ENCODE measurements at places on chromosomes 5 and 9. TPM values are rescaled to one million over a fixed set of nuclear protein-coding genes. Genes with fewer than 3 reads are reported as not detected.

SPINK6 gene
- total RNA-seq, result not detected

PRPF4 gene
- 51.5 TPM for total RNA-seq

SPAAR gene
- not detected for total RNA-seq

ATP10B gene
- total RNA-seq, result not detected

PDZD2 gene
- total RNA-seq, result 0.04 TPM

RNF180 gene
- total RNA-seq, result not detected

FBP2 gene
- not detected for total RNA-seq

ZNF483 gene
- total RNA-seq, result 2.5 TPM

MCCC2 gene
- 52.2 TPM for total RNA-seq

SHISAL2B gene
- not detected for total RNA-seq

BTNL3 gene
- total RNA-seq, result not detected

PAM gene
- 54.0 TPM for total RNA-seq

SPAG8 gene
- total RNA-seq, result 1.7 TPM

- H3K36me3 ChIP-seq, result peaks cover 7% of the 10 kb centered on the region
- H3K4me3 ChIP-seq, result no peak overlapping the region
- no peak overlapping the region for H3K27ac ChIP-seq
- H3K4me1 ChIP-seq, result no peaks in the 10 kb centered on the region
Measured at GRCh38 chr5:10214041-10214440, 35.6 kb downstream of the ATPSCKMT start.

DNA sequence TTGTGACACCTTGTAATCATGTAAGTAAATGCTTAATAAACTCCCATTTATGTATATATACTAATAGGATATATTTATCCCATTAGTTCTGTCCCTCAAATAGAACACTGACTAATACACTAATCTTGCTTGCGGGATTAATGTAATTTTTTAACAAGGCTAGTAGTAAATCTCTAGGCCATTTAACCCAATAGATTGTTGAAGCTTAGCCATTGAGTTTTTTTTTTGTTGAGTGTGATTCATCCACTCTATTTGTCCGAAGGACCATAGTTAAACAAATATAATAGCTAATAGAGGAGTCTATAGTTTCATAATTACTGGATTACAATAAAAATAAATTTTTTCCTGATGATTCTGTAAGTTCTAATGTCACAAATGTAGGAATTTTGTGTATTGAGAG lies 474.4 kb downstream of the CDH9 start:
- DNase-seq, result no peak

- H3K36me3 ChIP-seq, result no peaks in the 10 kb centered on the region
- H3K4me1 ChIP-seq, result no peaks in the 10 kb centered on the region
- no peak for DNase-seq
- no peak overlapping the region for H3K4me3 ChIP-seq
- peaks cover 2% of the 10 kb centered on the region for H3K27me3 ChIP-seq
Measured at GRCh38 chr5:5671823-5672222, 249.3 kb downstream of the ICE1 start.

DNA sequence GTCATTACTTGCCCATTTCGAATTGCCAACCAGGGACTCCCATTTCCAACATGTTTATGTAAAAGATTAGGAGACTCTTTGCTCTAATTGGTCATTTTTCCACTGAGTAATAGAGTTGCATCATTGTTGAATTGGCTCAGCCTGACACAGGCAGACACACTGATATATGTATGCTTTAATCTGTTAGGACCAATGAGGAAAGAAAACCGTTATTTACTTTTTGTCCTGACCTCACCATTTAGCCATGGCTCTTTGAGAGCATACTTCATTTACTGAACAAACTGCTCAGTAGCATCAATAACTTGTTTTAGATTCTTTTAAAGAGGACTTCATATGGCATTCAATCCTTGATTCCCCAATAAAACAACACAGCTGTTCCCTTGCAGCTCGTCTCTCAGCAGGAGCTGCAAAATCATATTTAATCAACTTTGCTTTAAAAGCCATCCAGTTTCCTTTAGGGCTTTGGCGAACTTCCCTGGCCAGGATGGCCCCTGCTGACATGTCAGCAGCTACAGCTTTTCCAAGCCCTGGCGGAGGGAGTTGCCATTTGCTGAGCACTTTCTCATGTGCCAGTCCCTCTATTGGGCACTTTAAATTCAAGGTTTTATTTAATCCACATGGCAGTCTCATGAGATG lies 251.5 kb upstream of the TNC start:
- H3K4me3 ChIP-seq, result no peak overlapping the region
- H3K27ac ChIP-seq, result no peak overlapping the region
- peaks cover 2% of the 10 kb centered on the region for H3K4me1 ChIP-seq
- H3K36me3 ChIP-seq, result no peaks in the 10 kb centered on the region
- DNase-seq, result no peak

GRCh38 chr5:107524111-107524510 lies 146.6 kb downstream of the EFNA5 start:
- H3K4me3 ChIP-seq, result no peak overlapping the region
- H3K4me1 ChIP-seq, result no peaks in the 10 kb centered on the region
- DNase-seq, result no peak
- peaks cover 2% of the 10 kb centered on the region for H3K27me3 ChIP-seq
- no peak overlapping the region for H3K27ac ChIP-seq

DNA sequence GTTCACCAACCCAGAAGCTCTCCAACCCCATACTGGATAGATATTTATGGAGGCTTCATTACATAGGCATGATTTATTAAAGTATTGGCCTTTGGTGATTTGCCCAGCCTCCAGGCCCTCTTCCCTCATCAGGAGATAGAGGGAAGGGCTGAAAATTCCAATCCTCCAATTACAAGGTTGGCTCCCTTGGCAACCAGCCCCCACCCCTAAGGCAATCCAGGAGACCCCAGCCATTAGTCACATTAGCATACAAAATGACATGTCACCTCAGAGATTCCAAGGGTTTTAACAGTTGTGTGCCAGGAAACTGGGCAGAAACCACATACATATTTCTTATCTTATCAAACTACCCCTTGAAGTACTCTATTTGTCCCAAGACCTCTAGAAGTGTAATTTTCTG lies 210.0 kb downstream of the HINT1 start:
- no peaks in the 10 kb centered on the region for H3K4me1 ChIP-seq
- no peak overlapping the region for H3K27ac ChIP-seq
- H3K36me3 ChIP-seq, result no peaks in the 10 kb centered on the region
- H3K27me3 ChIP-seq, result no peaks in the 10 kb centered on the region
- no peak for DNase-seq

DNA sequence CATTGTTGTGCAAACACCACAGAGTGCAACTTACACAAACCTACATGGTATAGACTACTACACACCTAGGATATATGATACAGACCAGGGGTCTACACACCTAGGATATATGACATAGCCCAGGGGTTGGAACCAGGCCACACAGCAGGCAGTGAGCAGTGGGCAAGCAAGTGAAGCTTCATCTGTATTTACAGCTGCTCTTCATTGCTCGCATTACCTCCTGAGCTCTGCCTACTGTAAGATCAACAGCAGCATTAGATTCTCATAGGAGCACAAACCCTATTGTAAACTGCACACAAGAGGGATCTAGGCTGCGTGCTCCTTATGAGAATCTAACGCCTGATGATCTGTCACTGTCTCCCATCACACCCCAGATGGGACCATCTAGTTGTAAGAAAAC lies 56.6 kb downstream of the AP3B1 start:
- H3K27me3 ChIP-seq, result no peaks in the 10 kb centered on the region
- H3K27ac ChIP-seq, result no peak overlapping the region
- H3K4me1 ChIP-seq, result peaks cover 3% of the 10 kb centered on the region
- peaks cover 10% of the 10 kb centered on the region for H3K36me3 ChIP-seq
- H3K4me3 ChIP-seq, result no peak overlapping the region

GRCh38 chr5:109655841-109656240 lies 33.9 kb upstream of the MAN2A1 start:
- H3K36me3 ChIP-seq, result no peaks in the 10 kb centered on the region
- H3K27ac ChIP-seq, result peak overlapping the region; percentile 47
- H3K4me1 ChIP-seq, result peaks cover 32% of the 10 kb centered on the region
- peaks cover 18% of the 10 kb centered on the region for H3K27me3 ChIP-seq
- no peak for DNase-seq
- no peak overlapping the region for H3K4me3 ChIP-seq

- no peaks in the 10 kb centered on the region for H3K36me3 ChIP-seq
- no peak overlapping the region for H3K27ac ChIP-seq
- DNase-seq, result no peak
Measured at GRCh38 chr9:123960366-123960765, 30.4 kb upstream of the DENND1A start.

- H3K27ac ChIP-seq, result no peak overlapping the region
- H3K4me3 ChIP-seq, result no peak overlapping the region
- DNase-seq, result no peak
- H3K27me3 ChIP-seq, result peaks cover 7% of the 10 kb centered on the region
- H3K4me1 ChIP-seq, result no peaks in the 10 kb centered on the region
Measured at GRCh38 chr9:35229066-35229778, 67.4 kb downstream of the UNC13B start.

GRCh38 chr9:121640076-121640475 lies 11.4 kb upstream of the DAB2IP start:
- DNase-seq, result peak; percentile 71
- H3K27me3 ChIP-seq, result peaks cover 2% of the 10 kb centered on the region
- H3K4me1 ChIP-seq, result no peaks in the 10 kb centered on the region
- no peak overlapping the region for H3K4me3 ChIP-seq
- H3K27ac ChIP-seq, result no peak overlapping the region

DNA sequence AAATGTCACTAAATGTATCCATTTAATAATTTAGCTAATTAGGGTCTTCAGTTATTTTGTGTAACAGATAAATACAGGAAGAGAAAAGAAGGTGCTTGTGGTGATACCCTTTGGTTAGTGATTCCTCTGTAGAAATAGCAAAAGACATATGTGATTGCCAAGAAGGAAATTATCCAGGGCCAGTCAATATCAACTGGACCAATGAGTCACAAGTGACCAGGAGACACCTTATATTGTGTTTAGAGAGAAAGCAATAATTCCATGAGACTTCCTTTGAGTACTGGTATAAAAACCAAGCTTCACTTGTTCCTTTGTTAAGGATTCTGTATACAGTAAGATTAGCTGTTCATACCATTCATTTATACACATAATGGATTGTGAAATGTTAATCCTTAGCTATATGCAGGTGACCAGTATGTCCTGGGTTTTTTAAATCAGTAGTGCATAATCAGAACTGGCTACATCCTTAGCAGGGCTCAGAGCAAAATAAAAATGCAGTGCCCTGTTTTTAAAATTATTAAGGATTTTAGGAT lies 11.7 kb upstream of the F2R start:
- no peaks in the 10 kb centered on the region for H3K4me1 ChIP-seq
- DNase-seq, result no peak
- no peaks in the 10 kb centered on the region for H3K27me3 ChIP-seq
- H3K27ac ChIP-seq, result no peak overlapping the region
- no peak overlapping the region for H3K4me3 ChIP-seq

DNA sequence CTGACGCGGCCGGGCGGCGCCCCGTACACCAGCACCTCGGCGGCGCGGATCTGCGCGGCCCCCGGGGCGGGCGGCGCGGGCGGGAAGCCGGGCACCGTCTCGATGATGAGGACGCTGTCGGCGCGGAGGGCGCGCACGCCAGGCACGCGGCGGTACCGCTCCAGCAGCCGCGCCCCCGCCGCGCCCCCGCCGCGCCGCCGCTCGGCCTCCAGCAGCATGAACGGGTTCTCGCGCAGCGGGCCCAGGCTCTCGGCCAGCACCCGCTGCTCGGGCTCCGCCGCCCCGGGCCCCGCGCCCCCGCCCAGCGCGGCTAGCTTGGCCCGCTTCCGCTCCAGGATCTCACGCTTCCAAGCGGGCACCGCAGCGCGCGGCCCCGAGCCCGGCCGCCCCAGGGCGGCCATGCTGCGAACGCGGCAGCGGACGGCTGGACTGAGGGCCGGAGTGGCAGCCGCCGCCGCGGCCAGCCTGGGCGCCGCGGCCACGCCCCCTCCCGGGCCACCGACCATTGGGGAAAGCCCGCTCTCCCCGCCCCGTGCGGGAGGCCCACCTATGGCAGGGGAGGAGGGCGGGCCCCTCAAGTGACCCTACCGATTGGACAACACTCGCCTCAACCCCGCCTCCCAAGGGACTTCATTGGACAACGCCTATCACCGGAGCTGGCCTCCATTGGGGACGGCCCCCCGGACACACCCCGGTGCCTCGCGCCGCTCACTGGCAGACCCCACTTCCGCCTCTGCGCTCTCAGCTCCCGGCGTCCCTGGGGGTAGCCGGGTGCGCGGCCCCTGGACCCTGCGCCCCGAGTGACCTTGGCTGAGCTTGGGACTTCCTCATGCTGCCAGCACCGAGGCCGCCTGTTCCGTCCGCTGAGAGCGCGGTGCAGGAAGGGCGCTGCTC lies at the start of gene TPRN:
Gene TPRN (minus strand): TSS at position 431 of the 894 bp plus-strand sequence. CDS start 30 bp downstream, at position 401.
- peaks cover 1% of the 10 kb centered on the region for H3K36me3 ChIP-seq
- H3K4me1 ChIP-seq, result peaks cover 29% of the 10 kb centered on the region
- peak within 1 kb of the TSS; percentile 79 for H3K4me3 ChIP-seq

DNA sequence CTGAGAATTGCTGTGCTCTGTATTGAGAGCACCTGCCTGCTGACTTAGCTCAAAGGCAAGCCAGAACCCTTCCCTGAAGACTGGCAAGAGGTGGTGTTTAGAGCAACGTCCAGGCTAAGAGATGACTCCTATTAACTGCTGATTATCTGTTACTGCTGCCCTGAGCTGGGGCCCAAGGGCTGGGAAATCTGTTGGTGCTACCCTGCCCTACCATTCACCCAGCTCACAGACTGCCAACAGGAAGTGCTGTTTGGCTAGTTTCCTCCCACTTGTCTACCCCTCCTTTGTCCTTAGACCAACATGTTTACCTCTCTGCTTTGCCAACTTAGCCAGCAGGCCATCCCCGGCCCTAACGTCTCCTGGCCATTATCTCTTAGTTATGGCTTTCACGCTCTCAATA lies 6.9 kb downstream of the RAB24 start:
- H3K4me3 ChIP-seq, result no peak overlapping the region
- peaks cover 46% of the 10 kb centered on the region for H3K4me1 ChIP-seq
- peaks cover 48% of the 10 kb centered on the region for H3K36me3 ChIP-seq
- no peak for DNase-seq
- H3K27me3 ChIP-seq, result no peaks in the 10 kb centered on the region
- peak overlapping the region; percentile 2 for H3K27ac ChIP-seq

DNA sequence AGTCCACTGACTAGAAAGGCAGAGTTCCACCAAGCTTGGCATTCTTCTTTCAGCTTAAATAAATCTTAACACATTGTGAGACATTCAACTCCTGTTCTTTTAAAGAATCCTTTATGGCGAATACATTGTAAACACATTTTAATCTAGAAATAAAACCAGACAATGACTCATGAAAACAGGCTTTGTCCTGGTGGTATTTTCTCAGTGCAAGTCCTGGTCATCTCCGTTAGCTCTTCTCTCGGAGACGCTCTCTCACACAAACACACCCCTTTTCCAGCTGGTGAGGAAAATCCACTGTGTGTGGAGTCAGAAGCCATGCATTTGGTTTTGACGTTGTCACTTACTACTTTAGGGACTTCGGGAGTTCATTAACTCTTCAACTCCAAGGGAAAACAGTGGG lies 140.4 kb downstream of the AUH start:
- H3K27me3 ChIP-seq, result no peaks in the 10 kb centered on the region
- no peak overlapping the region for H3K27ac ChIP-seq
- peaks cover 45% of the 10 kb centered on the region for H3K36me3 ChIP-seq
- no peak for DNase-seq

- peaks cover 16% of the 10 kb centered on the region for H3K4me1 ChIP-seq
- no peaks in the 10 kb centered on the region for H3K27me3 ChIP-seq
- H3K27ac ChIP-seq, result no peak overlapping the region
- H3K4me3 ChIP-seq, result no peak overlapping the region
Measured at GRCh38 chr5:77718934-77719610, 57.1 kb downstream of the TBCA start.

GRCh38 chr9:37392272-37392671 lies 30.2 kb upstream of the GRHPR start:
- H3K27me3 ChIP-seq, result no peaks in the 10 kb centered on the region
- no peaks in the 10 kb centered on the region for H3K4me1 ChIP-seq
- H3K4me3 ChIP-seq, result no peak overlapping the region
- DNase-seq, result no peak
- no peaks in the 10 kb centered on the region for H3K36me3 ChIP-seq
- no peak overlapping the region for H3K27ac ChIP-seq

GRCh38 chr5:1666812-1667588 lies 132.6 kb downstream of the MRPL36 start:
- H3K27me3 ChIP-seq, result peaks cover 63% of the 10 kb centered on the region
- no peak overlapping the region for H3K27ac ChIP-seq
- DNase-seq, result peak; percentile 76

Data from activated CD4-positive, alpha-beta T cell treated with anti-CD3 and anti-CD28 coated beads for 36 hours (primary cell).